KBM-7 (cell line): ENCODE measurements at places on chromosomes 5 and 9.

DNA sequence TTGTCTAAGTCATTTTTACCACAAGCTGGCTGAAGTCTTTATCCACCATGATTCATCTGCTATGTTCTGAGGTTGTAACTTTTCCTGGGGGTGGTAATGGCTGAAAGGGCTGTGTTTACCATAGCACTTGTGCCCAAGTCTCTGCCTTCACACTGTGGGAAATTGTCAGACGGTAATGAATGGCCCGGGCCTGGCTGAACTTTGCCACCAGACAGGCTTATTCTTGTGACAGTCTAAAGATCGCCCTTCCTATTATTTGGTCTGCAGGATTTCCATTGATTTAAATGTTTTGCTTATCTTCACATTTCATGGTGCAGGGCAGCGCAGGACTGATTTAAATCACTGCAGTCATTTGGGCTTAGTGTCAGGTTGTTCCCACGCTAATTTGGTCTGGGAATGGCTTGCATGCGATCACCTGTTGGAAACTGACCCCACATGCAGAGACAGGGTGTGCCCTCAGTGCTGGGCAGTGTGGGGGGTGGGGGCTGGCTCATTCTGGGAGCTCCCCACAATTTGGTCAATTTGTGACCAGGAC is 109.3 kb upstream of the ICE1 start:
- DNase-seq, result no peak

DNA sequence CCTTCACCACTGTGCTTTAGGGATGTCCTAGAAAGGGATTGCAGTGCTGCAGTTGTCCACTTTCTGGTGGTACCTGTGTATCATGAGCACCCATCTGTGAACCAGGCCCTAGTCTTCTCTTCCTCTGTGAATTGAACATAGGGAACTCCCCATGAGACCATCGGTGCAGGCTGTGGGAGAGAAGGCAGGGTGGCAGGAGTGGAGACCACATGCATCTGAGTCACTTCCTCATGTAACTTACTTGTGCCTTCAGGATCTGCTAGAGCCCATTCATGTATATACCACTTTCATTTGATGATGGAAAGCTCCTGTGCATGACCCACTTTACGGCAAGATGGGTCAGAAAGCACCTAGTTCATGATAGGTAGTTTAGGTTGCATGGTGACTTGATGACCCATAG is 478.1 kb upstream of the CDH9 start:
- DNase-seq, result no peak

GRCh38 chr9:96607971-96608370 is 11.7 kb downstream of the CDC14B start:
- DNase-seq, result no peak

DNA sequence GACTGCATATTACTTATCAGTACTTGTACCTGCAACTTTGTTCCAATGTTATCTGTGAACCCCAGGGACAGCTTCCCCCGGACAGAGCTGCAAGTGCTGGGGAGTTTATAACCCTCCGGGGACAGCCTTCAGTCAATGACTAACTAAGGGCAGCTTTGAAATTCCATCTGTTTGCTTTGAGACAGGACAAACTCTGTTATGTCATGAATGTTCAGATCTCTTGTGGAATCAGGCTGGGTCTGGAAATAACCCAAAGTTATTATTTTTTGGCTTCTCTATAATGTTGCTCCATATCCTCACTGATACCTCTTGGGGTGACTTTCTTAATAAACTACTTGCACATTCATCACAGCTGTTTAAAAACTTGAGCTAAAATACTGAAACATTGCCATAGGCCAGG is 617.5 kb upstream of the TLE4 start:
- no peak for DNase-seq

DNA sequence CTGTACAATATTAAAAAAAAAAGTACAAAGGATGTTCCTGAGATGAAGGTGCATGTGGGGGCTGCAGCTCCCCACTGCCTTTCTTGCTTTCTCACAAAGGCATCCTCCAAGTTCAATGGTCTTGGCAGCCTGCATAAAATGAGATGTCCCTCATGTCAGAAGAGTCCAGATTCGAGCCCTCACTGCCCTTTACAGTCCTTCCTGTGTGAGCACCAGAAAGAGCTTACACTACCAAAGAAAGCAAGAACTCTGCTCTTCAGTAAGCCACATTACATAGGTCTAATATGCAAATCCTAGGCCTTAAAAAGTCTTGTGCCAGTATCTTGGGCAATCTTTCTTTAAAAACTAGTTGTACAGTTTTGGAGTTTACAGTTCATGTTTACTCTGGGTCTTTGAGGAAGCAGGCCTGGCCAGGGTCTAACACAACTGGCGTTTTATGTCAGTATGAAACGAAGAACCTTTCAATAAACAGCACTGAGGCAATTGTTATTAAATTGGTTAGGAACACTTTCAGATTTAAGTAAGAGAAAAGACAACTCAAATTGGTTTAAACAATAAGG is 36.0 kb downstream of the CSF2 start:
- no peak for DNase-seq

DNA sequence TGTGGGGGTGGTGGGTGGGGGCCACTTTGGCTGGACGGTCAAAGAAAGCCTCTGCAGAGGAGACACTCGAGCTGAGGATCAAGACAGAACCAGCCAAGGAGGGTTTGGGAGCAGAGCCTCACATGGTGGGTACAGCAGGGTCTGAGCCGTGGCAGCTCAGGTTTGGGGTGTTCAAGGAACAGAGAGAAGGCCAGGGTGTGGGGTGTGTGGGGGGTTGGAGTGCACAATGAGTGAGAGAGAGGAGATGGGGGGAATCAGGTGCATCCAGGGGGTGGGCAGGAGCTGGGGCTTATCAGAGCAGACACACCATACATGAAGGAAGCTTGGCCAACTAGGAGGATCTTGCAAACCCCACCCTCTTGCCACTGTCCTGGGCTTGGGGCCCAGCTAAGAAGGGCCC is 140.0 kb downstream of the NSG2 start:
- no peak for DNase-seq

GRCh38 chr9:22211588-22212360 is 202.7 kb upstream of the CDKN2B start:
- DNase-seq, result peak; percentile 87

GRCh38 chr5:169880012-169880663 is 100.2 kb downstream of the INSYN2B start:
- DNase-seq, result no peak

DNA sequence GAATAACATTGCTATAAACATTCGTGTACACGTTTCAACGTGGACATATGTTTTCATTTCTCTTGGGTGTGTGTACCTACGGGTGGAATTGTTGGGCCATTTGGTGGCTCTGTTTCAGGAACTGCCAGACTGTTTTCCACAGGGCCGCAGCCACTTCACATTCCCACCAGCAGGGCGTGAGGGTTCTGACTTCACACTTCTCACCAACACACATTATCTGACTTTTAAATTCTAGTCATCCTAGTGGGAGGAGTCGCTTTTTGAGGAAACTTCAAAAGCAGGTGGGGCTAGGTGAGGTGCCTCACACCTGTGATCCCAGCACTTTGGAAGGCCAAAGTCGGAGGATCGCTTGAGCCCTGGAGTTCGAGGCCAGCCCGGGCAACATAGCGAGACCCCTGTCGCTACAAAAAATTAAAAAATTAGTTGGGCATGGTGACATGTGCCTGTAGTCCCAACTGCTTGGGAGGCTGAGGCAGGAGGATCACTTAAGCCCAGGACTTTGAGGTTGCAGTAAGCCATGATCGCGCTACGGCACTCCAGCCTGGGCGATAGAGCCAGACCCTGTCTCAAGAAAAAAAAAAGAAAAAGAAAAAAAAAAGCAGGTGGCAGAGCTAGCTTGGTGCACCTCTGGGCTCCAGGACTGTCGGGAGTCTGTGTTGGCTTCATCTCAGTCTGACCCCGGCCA is 28.5 kb downstream of the TSPAN17 start:
- peak; percentile 44 for DNase-seq

DNA sequence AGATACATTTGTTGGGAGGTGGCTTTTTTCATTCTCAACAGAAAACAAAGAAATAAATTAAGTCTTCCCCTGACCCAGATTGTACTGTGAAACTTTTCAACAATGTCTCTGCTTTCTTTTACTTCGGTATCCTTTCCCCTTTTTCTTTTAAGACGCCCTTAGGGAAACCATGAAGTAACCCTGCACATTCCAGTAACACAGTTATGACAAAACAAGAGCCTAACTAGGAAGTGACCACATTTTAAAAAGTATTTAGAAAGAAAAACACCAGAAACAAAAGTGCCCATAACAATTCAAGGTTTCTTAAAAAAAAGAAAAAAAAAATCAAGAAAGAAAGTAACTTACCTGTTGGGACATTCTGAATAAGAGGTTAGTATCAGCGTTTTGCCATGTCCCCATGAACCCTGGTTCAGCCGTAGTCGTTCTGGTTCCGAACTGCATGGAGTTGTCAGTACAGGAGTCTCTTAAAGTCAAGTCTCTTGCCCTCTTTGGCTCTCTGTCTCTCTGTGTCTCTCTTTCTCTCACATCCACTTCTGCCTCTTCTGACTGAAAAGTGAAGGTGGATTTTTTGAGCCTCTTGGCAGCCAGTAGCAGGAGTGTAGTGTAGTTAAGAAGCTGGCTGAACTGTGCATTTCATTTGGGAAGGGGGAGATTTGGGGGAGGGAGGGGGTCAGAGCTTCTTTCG is 142.9 kb downstream of the BNC2 start:
- DNase-seq, result no peak

DNA sequence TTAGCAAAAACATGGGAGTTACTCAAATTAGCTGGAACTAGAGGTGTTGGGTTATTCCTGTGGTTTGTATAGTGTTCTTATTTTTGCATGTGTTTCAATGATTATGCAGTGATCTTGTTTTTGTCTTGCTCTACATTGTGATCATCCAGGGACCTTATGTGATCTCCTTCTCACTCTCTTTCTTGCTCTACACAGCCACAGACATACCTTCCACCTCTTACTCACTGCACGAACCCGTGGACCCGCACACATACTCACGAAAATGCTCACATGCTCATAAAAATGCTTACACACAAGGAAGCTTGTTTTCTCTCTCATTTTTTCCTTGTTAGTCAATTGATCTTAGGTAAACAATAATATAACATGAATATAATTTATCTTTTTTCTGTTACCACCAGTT is 187.1 kb downstream of the KDM4C start:
- no peak for DNase-seq

DNA sequence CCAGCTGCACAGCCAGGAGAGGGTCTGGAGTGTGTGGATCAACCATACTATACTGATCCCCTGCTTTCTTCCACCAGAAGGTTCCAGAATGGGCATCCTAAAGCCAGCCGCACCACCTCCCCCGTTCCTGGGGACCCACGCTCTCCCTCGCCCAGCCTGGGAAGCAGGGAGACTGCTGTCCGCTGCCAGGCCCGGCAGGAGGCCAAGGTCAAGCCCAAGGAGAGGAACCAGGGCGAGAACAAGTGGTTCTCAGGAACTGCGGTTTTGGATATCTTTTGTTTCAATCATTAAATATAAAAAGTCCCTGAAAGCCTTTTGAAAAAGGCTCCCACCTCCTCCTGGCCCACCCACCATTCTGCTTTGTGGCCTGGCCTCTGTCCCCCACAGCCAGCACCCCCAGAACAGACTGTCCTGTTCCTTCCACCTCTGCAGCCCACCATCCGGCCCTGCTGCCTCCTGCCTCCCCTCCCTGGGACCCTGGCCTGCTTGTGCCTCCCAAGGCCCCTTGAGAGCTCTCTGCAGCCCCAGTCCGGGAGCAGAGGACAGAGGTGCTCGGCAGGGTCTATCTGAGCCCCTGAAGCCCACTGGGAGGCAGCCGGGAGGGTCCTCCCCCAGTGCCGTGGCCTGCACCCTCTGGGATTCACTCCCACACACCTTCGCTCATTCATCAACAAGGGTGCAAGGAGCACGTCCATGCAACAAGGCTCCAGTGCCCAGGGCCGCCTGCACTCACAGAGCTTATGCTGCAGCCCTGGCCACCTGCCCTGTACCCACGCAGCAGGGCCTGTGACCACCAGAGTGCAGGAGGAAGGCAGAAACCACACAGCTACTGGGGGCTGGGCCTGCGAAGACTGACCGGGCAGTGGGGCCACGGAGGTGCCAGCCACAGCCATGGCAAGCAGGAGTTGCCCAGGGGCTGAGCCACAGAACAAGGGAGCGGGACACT is 614 bp upstream of the LCN6 start:
- DNase-seq, result no peak

DNA sequence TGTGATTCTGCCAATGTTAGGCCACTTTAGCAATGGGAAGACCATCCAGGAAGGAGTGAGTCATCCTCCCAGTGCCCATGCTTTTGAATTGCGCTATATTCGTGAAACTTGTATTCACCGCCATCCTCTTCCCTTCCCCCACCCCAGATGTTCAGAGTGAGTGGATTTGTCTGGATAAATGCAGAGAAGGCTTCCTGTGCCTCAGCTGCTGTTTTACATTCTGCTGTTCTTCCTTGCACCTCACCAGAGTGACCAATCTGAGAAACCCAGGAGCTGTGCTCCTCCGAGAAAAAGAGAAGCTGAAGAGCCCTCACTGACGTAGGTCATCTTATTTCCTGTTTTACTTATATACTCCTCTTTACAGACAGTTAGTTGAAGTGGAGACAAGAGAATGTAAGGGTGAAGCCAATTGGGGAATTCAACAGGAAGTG is 24.6 kb upstream of the SVEP1 start:
- peak; percentile 8 for DNase-seq

- peak; percentile 41 for DNase-seq
Observed at GRCh38 chr9:1837453-1838084, 177.6 kb upstream of the SMARCA2 start.

GRCh38 chr9:69265891-69266290 is 59.1 kb upstream of the ENTREP1 start:
- no peak for DNase-seq

- DNase-seq, result peak; percentile 48
Observed at GRCh38 chr5:152514827-152515397, 109.8 kb upstream of the NMUR2 start.

- DNase-seq, result no peak
Observed at GRCh38 chr5:42632354-42632900, 124.2 kb upstream of the CCDC152 start.

GRCh38 chr5:44332285-44332971 is 56.8 kb downstream of the FGF10 start:
- DNase-seq, result peak; percentile 38

DNA sequence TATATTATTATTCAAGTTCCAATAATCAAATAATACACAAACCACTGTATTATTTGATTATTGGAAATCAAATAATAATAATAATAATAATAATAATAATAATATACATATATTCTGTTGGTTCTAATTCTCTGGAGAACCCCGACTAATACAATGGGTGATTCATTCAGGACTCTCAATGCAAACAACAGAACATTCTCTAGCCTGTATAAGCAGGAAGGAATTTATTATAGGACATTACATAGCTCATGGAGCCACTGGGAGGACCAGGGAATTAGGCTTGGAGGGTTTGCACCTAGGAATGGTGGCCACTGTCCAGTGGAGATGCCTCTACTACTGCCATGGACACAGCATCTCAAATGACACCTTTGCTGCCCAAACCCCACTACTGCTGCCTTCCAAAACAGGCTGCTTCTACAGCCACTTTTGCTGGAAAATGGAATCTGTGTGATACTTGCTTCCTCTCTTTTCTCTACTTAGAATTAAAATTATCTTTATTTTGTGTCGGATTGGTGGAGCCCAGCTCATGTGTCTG is 25.9 kb downstream of the PTGS1 start:
- no peak for DNase-seq
